ENCODE measurements at places on chromosomes 2 and 18.

DNA sequence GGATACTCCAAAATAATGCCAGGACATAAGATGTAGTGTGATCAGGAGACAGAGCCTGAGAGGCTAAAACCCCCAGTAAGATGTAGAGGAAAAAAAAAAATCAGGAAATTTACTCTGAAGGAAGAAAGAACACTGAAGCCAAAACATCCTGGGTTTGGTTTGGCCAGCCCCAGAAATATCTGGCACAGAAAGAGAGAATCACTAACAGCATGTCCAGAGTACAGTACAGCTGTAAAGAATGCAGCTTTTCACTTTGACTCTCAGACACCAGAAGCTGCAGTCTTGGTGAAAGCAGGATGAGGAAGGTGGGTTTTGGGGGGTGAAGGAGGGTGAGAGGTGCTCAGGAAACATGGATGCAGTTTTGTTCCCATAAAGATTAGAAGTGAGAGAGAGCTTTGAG is 1577.7 kb upstream of the ACVR2A start:
- no peak for DNase-seq

DNA sequence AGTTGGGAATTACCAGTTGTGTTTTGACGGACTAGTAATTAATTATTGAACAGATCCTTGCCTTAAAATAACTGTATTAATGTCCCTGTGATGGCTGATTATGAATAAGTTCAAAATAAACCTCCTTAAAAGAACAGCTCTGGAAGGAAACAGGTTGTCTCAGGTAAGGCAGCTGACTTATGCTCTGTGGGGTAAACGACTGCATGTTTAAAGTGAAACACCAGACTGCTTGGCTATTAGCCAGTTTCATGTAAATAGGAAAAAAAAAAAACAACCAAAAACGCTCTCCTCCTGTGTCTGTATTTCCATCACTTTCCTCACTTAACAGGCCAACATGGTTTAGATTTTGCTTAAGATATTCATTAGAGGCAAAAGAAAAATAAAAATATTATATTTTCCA is 243.6 kb downstream of the TMEM182 start:
- DNase-seq: no peak

DNA sequence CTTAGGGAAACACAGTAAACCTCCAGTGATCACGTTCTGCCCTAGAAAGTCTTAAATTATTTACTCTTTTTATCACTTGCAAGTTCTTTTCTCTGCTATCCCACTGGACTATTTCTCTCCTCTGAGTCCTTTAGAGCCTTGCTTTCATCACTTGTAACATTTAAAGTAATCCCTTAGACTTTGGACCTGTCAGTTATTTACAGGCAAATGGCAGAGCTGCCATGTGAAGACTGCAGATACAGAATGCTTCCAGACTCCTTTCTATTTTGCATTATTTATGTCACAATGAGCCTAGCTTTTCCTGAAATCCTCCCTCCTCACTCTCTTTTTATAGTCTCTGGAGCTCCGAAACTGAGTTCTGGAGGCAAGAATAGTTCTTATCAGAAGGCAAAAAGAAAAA is 325.6 kb upstream of the TRIB2 start:
- DNase-seq: no peak

GRCh38 chr18:57764995-57765394 is 38.1 kb downstream of the ATP8B1 start:
- DNase-seq: no peak

GRCh38 chr18:21896732-21897336 is 156.2 kb downstream of the MIB1 start:
- DNase-seq: no peak

GRCh38 chr2:221549143-221549542 is 23.0 kb downstream of the EPHA4 start:
- no peak for DNase-seq

- DNase-seq: no peak
Measured at GRCh38 chr2:180021850-180022249, 14.8 kb upstream of the CWC22 start.

DNA sequence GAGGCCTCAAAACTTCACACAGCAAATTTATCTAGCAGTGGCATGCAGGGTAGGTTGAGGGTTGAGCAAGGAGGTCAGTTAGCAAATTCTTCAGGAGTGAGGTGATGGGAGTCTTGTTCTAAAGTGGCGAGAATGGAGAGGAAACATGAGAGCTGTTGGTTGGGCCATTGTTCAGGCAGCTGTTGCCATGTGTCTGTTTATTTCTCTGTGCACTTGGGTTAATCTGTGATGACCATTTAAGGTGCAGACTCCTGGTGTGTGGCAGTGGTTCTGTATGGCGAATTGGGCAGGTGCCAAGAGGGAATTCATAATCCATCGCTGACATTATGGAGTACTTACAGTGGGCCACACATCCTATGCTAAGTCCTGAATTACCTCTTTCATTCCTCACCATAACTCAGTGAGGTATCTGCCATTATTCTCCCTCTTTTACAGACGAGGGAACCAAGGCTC is 30.4 kb downstream of the TMEM178A start:
- DNase-seq: no peak
